ENCODE measurements at places on chromosomes 5 and 9.

GRCh38 chr5:56673171-56673570, 142.2 kb upstream of the MAP3K1 start:
- DNase-seq = no peak
- H3K4me1 ChIP-seq = peaks cover 67% of the 10 kb centered on the region
- no peak overlapping the region for H3K27ac ChIP-seq
- H3K36me3 ChIP-seq = no peaks in the 10 kb centered on the region
- no peaks in the 10 kb centered on the region for H3K27me3 ChIP-seq

DNA sequence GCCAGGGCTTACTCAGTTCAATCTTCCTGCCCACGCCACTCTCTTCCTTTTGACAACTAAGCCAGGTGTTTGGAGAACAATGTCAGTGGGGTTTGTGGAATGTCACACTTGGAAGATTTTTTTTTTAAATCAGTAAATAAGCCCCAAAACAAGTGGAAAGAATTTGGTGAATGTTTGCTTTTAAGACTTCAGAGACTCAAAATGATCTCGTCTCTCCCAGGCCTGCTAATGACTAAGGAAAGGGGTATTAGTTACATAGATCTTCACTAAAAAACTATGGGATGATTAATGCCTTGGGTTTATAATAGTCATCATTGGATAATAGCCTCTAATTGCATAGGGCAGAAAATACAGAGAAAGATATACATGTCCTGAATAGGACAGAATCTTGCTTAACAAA, 166.4 kb downstream of the DMRT2 start:
- no peak overlapping the region for H3K27ac ChIP-seq
- no peak overlapping the region for H3K4me3 ChIP-seq
- H3K27me3 ChIP-seq = no peaks in the 10 kb centered on the region
- DNase-seq = no peak
- H3K4me1 ChIP-seq = no peaks in the 10 kb centered on the region

DNA sequence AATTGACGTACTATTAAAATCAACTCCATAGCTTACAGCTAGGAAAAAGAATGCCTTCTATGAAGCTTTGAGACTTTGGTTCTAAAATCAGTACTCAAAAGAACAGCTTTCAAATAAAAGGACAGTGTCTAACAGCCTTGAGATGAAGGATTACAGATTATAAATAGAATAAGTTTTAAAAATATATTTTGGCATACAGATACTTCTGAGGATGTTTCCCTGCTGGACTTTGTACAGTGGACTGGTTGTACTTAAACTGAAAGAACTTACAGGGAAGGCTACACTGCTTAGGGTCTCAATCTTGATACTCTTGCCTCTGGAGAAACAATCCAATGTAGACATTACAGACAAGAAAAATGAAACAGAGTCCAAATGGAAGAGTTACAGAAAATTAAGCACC, 452.7 kb downstream of the CETN3 start:
- no peaks in the 10 kb centered on the region for H3K4me1 ChIP-seq
- H3K4me3 ChIP-seq = no peak overlapping the region
- no peak for DNase-seq
- no peaks in the 10 kb centered on the region for H3K27me3 ChIP-seq
- H3K27ac ChIP-seq = no peak overlapping the region
- no peaks in the 10 kb centered on the region for H3K36me3 ChIP-seq

GRCh38 chr9:130682421-130683121, 11.0 kb upstream of the EXOSC2 start:
- no peak overlapping the region for H3K27ac ChIP-seq
- peaks cover 18% of the 10 kb centered on the region for H3K4me1 ChIP-seq
- no peaks in the 10 kb centered on the region for H3K36me3 ChIP-seq
- peak overlapping the region; percentile 42 for H3K4me3 ChIP-seq
- H3K27me3 ChIP-seq = no peaks in the 10 kb centered on the region

DNA sequence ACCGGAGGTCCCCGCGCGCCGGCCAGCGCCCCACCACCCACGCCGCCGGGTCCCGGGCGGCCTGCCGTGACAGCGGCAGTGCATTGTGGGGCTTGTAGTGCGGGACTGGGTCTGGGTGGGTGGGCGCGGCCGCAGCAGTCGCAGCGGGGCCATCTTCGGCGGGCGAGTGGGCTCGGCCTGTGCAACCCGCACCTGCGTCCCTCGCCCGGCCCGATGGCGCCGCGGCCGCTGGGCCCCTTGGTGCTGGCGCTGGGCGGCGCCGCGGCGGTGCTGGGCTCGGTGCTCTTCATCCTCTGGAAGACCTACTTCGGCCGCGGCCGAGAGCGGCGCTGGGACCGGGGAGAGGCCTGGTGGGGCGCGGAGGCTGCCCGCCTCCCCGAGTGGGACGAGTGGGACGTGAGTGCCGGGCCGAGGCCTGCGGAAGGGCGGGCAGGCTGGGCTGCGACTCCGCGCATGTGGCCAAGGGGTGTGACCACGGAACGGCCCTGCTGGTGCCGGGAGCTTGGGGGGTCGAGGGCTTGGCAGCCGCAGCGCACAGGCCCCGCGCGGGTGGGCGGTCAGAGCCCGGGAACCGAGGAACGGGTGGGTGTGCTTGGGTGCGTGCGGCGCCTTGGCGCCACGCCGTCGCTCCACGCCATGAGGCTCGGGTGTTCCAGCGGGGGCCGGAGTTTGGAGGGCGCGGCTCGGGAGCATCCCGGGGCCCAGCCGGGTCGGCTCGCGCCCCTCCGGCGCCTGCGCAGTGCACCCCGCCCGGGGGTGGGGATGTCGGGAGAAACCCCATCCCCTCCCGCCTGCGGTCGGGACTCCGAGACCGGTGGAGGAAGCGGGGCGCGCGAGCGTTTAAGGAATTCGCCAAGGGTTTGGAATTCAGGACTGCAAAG, at the start of gene ARL10:
ARL10 (plus strand) TSS at position 137 of the 881 bp plus-strand sequence; CDS start at position 214, 77 bp downstream.
- no peaks in the 10 kb centered on the region for H3K27me3 ChIP-seq
- H3K36me3 ChIP-seq = peaks cover 33% of the 10 kb centered on the region
- peak within 1 kb of the TSS; percentile 79 for H3K27ac ChIP-seq
- no peak for DNase-seq
- H3K4me3 ChIP-seq = peak within 1 kb of the TSS; percentile 73

- H3K4me3 ChIP-seq = no peak overlapping the region
- no peak overlapping the region for H3K27ac ChIP-seq
- no peaks in the 10 kb centered on the region for H3K36me3 ChIP-seq
Measured at GRCh38 chr5:130237721-130238120, 333.5 kb downstream of the CHSY3 start.

DNA sequence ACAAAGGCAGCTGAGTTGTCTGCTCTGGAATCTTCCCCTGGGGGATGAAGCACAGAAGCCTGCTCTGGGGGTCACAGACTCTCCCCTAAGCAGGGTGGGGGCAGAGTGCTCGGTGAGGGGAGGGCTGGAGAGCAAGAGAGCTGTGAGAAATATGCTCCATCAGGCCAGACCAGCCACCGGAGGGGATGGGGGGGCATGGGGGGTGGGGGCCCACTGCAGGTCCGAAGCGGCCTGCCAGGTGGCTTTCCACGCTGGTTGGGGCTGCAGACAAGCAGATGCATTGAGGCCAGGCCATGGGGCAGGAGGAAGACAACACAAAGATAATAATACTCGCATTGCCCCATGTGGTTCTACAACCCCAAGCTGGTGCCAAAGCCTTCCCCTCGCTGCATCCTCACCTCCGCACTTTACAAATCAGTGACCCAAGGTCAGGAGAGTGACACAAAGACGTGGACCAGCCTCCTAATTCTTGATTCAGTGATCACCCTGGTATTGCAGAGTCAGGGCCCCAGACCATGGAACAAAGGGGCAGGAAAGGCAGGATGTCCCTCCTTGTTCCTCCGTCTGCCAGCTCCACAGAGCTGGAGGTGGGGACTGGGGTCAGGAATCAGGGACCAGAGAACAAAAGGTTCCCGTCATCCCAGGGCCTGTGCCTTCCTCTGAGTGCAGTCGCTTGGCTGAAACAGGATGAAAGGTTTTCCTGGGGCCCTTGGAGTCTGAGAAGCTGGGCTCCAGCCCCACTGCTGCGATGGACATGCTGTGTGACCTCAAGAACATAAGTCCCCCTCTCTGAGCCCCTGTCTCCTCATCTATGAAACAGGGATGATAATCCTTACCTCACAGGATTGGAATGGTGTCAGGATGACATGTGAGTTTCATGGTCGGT, 37.2 kb upstream of the GABRP start:
- no peak for DNase-seq
- H3K4me1 ChIP-seq = peaks cover 8% of the 10 kb centered on the region
- no peak overlapping the region for H3K4me3 ChIP-seq
- H3K27me3 ChIP-seq = peaks cover 35% of the 10 kb centered on the region
- H3K36me3 ChIP-seq = no peaks in the 10 kb centered on the region

DNA sequence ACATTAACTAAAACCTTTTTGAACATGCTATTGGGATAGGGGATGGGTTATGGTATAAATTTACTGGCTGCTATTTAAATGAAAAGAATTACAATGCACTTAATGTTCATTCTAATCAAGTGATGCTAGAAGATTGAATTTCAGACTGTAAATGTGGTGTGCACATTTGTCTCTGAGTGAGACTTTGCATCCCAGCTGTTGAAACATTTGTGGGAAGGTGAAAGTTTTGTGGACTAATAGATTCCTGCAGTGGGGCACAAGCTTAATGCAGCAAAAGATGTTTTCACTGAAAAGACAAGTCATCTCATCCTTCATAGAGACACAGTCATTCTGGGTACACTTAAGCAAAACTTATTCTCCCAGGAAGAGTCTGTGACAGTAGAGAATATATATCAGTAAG, 323.6 kb downstream of the NFIB start:
- no peaks in the 10 kb centered on the region for H3K4me1 ChIP-seq
- no peaks in the 10 kb centered on the region for H3K36me3 ChIP-seq
- no peak overlapping the region for H3K4me3 ChIP-seq
- no peaks in the 10 kb centered on the region for H3K27me3 ChIP-seq

DNA sequence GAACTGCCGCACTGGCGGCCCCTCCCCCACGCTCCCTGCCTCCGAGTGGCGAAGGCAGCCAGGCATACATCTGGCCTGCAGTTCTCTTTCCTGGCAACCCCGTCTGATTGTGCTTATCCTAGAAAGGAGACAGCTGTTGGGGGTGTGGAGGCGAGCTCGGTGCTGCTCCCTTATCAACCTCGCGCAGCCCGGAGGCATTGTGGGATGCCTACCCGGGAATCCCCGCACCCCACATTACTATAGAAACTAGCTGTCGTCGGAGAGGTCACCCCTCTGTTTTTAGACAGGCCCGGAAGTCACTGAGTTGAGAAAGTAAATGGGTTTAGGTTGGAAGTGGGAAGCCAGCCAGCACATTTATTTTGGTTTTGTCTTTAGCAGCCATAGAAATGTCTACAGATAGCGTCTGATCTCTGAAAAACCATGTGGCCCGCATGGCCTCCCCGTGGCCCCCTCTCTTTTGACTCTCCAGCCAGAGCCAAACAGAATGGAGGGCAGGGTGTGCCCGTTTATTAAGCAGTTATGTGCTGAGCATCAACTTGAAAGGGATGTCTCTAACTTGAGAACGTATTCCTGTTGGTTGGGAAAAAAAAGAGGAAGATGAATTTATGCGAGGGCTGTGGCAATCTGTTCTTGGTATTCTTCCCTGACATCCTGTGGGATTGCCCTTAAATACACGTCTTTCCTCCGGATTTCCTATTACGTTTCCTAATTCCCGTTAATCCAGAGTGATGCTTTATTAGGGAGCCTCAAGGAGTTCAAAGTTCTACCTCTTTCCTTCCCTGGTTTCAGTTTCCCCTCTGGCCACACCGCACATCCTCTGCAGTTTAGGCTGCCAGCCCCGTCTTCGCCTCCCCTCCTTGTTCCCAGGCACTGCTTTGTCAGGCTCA, 3.9 kb downstream of the STC2 start:
- peaks cover 83% of the 10 kb centered on the region for H3K4me1 ChIP-seq
- peak overlapping the region; percentile 42 for H3K4me3 ChIP-seq
- peak overlapping the region; percentile 31 for H3K27ac ChIP-seq
- H3K27me3 ChIP-seq = peaks cover 4% of the 10 kb centered on the region

GRCh38 chr9:125739436-125739835, 7.7 kb upstream of the PBX3 start:
- no peak for DNase-seq
- no peak overlapping the region for H3K4me3 ChIP-seq
- no peaks in the 10 kb centered on the region for H3K4me1 ChIP-seq
- no peaks in the 10 kb centered on the region for H3K36me3 ChIP-seq
- H3K27me3 ChIP-seq = no peaks in the 10 kb centered on the region
- no peak overlapping the region for H3K27ac ChIP-seq

DNA sequence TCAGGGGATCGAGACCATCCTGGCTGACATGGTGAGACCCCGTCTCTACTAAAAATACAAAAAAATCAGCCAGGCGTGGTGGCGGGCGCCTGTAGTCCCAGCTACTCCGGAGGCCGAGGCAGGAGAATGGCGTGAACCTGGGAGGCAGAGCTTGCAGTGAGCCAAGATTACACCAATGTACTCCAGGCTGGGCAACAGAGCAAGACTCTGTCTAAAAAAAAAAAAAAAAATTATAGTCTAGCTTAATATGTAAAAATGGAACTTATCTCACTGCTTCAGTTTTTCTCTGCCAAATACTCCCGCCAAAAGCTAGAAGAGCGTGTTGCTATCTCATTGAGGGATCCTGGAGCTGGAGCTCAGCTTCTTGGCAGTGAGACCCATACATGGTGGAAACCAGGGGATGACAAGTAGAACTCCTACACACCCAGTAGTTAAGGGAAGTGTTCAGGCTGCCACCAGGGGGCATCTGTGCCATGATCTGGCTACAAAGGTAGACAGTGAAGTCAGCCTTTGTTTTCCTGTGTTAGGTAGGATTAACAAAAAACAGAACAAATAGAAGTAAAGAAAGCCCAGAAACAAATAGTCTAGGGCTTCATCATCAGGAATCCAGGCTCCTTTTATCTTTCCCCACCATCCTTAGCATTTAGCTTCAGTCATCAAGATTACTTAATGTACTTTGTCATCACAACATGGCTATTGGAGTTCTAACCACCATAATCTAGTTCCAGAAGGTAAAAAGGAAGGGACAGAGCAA, 33.6 kb upstream of the GLIPR2 start:
- H3K4me1 ChIP-seq = no peaks in the 10 kb centered on the region
- no peaks in the 10 kb centered on the region for H3K27me3 ChIP-seq
- no peak overlapping the region for H3K4me3 ChIP-seq
- peak; percentile 38 for DNase-seq
- no peaks in the 10 kb centered on the region for H3K36me3 ChIP-seq
- H3K27ac ChIP-seq = no peak overlapping the region

DNA sequence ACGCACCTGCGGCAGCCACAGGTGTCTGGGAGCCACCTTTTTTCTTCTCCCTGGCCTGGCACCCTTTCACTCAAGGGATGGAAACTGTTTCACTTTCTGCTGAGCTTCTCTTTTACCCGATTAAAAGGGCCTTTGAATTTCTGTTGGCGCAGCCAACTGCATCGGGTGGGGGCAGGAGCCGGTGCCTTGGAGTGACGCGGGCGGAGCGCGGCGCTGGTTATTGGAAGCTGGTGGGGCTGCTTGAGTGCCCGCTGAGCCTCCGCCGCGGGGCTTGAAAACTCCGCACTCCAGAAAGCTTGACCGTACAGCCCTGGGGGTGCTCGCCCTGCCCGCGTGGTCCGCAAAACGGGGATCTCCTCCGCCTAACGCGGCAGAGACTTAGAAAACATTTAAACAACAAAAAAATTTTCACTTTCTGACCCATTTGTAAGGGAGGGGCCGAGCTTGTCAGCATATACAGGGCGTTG, 52.0 kb upstream of the TJP2 start:
- DNase-seq = no peak
- H3K27ac ChIP-seq = peak overlapping the region; percentile 92
- H3K4me1 ChIP-seq = peaks cover 5% of the 10 kb centered on the region
- H3K36me3 ChIP-seq = no peaks in the 10 kb centered on the region
